Right forelimb (tissue), 1 donor: ENCODE measurements at places on chromosomes 7 and 10.

DNA sequence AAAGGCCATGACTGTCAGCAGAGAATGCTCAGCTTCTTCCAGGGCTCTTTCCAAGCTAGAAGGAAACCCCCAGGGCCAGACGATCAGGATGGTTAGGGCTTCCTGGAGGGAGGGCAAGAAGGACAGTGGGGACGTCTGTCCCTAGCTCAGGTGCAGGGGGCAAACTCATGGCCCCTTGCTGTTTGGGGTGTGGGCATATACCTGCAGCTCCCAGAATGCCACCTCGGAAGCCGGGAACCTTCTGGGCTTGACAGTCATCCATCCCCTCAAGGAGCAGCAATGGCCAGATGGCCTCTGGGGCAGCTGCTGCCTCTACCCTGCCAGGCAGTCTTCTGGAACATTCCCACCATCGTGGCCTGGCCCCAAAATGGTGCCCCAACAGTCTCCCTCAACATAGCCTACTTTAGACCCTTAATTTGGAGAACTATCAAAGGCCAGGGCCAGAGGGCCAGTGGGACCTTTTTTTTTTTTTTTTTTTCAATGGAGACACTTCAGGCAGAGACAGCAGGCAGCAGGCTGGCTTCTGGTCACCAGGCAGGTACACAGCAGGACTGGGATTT, 40.2 kb upstream of the ZMIZ1 start:
- peak; percentile 30 for DNase-seq

DNA sequence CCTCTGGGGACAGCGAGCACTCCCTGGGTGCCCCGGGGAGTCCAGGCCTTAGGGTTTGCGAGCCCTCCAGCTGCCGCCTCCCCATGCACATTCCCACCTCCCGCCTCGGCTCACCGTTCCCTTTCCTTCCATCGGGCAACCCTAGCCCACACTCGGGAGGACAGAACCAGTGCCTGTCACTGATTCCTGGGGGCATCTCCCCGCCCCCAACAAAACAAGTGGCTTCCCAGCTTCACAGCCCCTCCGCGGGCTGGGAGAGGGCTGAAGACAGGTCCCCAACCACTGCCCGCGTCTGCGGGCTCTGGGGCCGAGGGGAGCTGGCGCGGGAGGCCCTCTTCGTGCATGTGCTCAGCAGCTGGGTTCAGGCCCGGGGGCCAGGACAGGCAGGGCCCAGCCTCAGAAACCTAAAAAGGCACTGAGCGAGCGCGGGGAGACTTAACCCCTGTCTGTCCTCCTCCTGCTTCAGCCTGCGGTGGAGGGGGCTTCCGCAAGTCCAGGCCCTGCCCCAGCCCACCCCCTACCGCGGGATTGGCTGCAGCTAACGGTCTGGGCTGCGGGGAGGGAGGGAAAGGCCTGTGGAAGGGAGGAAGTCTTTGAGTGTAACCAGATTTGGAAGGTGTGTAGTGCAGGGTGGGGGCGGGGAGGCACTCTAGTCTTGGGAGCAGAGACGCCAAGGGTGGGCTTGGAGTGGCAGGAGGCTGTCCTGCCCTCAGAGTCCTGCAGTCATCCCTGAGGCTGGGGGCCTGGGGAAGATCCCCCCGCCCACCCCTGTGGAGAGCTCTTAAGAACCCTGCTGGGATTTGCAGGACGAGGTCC, 1.2 kb downstream of the FLNC start:
- DNase-seq: peak; percentile 92

DNA sequence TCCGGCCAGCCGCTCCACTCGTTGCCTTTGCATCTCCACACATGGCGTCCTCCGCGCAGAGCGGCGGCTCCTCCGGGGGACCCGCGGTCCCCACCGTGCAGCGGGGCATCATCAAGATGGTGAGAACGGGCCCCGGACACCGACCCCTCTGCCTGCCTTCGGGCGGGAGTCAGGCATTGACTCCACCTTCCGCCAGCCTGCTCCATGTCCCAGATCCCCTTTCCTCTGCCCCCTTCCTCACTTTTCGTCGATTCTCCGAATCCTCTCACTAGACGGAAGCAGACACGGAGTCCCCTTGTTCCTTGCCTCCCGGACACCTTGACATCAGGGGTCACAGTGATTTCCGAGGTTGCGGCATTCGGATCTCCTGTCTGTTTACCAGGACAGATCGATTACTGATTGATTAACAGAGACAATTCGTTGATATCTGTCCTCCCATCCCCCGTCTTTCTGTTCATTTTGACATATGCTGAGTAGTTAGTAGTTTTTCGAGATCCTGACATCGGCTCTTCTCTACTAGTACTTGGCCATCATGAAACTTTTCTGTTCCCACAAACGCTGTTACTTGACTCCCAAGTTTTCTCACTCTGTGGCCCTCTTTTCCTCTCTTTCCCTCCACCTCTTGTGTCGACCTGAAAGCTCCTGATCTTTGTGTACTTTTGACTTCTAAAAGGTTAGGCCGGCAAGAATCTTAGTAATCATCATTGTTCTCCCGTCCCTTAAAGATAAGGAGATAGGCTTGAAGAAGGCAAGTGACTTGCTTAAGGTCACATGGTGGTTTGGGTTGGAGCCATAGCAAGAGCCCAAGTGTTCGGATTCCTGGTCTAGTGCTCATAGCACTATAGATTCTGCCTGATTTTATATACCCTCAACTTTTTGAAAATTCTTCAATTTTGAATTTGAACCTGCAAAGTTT, 597 bp downstream of the SND1 start:
- DNase-seq: no peak

- no peak for DNase-seq
Observed at GRCh38 chr7:98222533-98223195, 11.4 kb downstream of the BHLHA15 start.

GRCh38 chr7:128939861-128940410, 2.2 kb downstream of the IRF5 start:
- no peak for DNase-seq

DNA sequence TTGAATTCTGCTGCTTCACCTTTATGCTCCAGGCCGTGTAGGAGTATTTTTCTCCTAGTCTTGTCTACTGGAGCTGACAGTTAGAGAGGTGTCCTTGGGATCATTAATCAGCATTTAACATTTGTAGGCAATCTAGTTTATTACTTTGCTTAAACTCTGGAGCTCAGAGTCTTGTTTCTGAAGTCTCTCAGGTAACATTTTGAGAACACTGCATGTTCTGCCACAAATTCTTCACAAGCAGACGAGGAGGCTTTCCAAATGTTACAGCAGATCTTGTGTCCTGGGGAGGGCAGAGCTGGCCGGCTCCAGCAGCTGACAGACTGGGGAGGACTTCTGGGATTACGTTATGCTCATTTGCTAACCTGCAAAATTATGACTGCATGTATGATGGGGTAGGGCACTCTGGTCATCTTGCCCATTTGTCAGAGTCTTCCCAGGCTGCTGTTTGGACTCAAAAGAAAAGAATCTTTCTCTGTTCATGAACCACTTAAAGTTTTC, 50.5 kb downstream of the GALNT17 start:
- no peak for DNase-seq

GRCh38 chr10:34838366-34838900, 23.3 kb upstream of the PARD3 start:
- no peak for DNase-seq
